ENCODE measurements at places on chromosomes 5 and 9. TPM values are rescaled to one million over a fixed set of nuclear protein-coding genes. Genes with fewer than 3 reads are reported as not detected.
A peak's percentile ranks its signal among the peaks of the same experiment; 100 is the strongest.

GRCh38 chr9:128361296-128361985, 9.7 kb upstream of the URM1 start:
- DNase-seq: no peak

DNA sequence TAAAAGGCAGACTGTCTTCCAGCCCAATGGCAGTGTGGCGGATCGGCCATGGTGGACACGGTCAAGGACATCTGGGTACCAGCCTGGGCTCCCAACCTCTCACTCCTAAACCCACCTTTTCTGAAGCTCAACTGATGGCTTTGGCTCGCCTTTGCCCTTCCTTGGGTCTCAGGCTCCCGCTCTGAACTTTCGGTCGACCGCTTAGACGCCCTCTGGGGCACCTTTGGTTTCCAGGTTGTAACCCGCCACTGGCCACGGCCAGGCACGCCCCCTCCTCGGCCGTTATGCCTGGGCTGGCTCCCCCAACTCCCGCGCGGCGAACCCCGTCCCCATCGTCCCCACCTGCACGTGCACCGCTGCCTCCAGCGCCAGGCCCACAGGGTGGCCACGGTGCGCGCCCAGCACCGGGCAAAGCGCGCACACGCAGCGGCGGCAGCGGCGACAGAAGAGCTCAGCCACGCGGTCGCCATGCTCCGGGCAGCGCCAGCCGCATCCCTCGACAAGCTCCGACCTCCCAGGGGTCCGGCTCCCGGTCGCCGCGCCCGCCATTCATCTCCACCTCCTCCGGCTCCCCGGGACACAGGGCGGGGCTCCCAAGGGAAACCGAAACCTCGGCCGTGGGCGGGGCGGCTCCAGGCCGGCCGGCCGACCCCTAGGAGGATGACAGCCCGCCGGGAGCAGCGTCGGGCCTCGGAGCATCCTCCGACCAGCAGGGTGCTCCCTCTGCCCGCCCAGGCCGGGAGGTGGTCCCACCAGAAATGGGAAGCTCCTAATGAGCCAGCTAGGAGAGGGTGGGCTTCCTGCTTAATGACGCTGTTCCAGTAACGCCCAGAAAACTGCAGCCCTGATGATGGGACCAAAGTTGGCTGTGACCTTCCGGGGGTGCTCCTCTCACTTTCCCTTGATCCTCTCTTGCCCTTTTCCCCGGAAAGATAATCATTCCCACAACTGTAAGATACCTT, at the start of gene TRIM14:
Gene TRIM14, minus strand, starts transcription at position 583 of the 962 bp plus-strand sequence. Its CDS starts 34 bp downstream, at position 549.
- peak; percentile 76 for DNase-seq

DNA sequence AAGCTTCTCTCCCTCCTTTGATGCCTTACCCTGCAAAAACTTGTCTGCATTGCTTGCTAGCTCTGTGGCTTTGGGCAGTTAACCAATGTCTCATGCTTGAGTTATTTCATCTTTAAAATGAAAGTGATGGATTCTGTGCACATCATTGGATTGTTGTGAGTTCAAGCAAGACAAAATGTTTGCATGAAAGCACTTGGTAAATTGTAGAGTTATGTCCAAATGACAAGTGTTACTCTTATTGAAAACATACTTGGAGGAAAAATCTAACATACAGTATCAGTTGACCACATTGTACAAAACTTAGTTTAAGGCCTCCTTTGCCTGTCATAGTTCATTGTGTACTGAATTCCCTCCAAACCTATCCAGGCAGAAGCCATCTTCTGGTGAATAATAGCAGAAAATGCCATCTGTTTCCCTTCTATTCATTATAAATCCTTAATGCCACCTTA, 30.0 kb downstream of the TGFBR1 start:
- DNase-seq: no peak

DNA sequence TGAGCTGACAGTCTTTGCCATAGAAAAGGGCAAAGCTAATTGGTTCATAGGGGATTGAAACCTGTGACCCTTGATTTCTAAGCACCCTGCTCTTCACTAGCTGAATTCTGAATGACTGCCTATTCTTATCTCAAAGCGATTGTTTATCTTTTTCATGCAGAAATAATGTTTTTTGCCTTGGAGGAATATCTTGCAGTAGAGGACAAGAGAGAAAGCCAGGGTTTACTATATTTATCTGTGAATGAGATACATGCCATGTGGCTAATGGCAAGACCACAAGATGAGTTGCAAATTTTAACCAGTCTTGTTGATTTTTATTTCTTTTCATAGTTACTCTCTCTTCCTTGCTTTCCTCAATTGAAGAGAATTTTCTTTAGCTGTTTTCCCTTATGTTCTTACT, 185.0 kb downstream of the CNTLN start:
- no peak for DNase-seq

DNA sequence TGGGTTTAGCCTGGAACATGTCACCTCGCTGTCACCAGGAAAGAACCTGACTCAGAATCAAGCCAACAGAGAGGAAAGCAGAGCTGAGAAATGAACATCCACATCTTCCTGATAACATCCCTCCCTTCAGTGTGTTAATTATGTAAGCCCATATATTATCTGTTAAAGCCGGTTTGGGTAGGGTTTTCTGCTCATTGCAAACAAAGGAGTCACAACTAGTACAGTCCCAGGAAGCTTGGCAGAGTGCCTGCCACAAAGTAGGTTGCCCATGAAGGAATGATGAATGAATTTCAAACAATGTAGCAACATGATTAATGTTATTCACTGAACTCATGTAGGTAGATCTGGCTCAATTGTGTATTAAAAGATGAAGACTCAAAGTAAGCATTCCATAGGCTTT, 10.4 kb upstream of the PPARGC1B start:
- DNase-seq: no peak

DNA sequence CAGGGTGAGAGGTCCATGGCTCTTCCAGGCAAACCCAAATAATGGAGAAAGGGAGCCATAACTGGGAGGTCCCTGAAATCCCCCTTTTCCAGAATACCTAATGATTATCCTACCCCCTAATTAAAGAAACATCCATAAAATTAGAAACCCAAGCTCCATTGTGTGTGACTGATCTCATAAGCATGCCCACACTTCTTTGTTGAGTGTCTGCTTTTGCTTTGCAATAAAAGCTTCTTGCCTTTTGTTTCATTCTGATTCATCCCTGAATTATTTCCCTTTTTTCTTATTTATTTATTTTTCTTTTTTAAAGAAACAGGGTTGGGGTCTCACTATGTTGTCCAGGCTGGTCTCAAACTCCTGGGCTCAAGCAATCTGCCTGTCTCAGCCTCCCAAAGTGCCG, 33.1 kb downstream of the BTF3 start:
- DNase-seq: no peak

DNA sequence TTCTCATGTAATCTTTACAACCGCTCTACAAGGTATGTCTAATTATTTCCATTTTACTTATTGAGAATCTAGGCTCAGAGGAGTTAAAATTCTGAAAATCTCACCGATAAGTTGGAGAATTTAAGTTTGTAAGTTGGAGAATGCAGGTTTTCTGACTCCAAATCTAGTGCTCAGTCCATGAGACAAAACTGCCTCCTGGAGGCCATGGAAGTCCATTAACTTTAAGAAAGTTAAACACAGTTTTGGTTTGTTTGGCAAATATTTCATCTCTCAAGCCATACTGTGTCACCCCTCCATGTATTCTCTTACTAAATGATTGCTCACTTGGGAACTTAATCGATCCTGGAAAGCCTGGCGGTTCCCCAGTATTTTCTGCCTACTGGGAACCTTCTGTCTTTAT, 52.6 kb downstream of the INIP start:
- no peak for DNase-seq

DNA sequence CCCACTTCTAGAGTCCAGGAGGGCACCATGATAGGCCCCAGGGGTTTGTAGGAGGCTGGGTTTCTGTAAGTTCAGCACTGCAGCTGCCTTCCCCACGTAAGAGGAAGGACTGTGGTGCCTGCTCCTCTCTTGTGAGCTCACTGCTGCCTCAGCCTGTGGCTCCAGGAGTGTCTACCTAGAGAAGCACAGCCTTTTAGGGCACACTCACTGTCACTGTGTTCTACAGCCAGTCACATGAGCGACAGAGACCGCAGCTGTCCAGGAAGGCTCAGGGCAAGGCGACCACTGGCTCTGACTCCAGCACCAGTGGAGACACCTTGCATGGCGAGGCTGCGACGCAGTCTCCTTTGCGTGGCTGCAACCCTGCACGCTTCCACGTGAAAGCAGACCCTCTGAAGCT, 72.8 kb downstream of the OTULIN start:
- no peak for DNase-seq

DNA sequence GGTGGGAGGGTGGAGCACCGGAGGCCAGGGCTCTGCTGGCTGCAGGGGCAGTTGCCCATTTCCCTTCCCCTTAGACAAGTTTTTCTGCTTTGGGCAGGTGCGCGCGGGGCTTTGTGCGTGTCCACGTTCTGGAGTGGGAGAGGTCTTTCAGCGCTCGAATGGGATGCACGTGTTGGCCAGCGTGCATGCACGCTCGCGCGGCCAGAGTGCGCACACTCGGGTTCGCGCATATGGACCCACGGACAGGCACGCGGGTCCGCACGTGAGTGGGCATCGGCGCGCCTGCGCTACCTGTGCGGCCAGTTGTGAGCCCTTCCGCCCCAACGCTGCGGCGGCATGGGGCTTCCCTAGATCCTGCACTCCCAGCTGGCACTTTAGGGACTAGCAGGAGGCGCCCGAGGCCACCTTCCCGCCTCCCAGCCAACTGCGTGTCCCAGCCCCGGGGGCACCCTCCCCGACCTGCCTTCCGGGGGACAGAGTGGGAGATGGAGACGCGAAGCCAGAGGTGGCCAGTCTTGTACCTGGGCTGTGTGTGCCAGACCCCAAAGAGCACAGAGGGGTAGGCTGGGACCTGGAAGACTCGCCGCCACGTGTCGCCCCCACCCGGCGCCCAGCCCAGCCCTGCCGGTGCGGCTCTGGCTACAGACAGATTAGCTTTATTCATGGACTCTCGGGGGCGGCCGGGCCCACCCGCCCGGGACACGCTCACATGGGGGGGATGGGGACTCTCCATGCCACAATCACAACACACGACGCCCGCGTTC, 9.8 kb upstream of the GPRIN1 start:
- no peak for DNase-seq

- no peak for DNase-seq
These were observed 13.5 kb downstream of the WDR5 start for GRCh38 chr9:134149380-134149779.

DNA sequence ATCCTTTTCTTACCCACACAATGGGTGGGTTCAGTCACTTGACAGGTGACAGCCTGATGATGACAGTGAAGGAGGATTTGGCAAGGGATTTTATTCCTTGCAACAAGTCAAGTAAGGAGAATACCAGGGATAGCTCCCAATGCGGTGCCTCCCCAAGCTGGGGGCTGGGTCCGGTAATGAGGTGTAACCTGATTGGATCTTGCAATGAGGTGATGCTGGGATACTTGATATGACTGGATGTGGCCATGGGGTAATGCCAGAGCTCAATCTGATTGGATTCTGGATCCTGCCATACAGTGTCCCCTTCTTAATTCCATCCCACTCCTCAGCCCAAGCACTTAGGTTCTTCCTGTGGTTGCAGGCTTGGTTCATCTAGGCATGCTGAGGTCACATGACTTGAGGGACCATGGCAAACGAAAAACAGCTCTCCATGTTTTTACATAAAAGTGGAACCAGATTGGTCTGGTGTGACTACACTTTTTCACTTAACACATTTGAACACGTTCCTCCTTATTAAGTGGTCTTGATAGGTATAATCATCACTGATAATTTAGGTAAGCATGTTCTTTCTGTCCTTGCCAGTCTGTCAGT, 181.1 kb downstream of the PDZD2 start:
- DNase-seq: no peak

DNA sequence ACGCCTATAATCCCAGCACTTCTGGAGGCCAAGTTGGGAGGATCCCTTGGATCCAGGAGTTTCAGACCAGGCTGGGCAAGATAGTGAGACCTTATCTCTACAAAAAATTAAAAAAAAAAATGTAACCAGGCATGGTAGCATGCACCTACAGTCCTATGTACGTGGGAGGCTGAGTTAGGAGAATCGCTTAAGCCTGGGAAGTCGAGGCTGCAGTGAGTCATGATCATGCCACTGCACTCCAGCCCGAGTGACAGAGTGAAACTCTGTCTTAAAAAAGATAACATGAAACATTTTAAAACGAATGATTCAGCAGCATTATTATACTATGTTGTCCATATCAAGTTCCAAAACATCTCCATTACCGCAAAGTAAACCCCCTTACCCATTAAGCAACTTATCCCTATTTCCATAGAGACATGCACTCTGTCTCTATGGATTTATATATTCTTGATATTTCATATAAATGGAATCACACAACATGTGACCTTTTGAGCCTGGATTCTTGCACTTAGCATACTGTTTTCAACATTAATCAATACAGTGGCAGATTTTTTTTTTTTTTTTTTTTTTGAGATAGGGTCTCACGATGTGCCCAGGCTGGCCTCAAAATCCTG, 56.9 kb upstream of the MTMR12 start:
- DNase-seq: no peak

- peak; percentile 61 for DNase-seq
These were observed 6.4 kb downstream of the TSPAN17 start for GRCh38 chr5:176653401-176654385.

GRCh38 chr9:115850548-115851304, 302.9 kb upstream of the PAPPA start:
- DNase-seq: no peak

DNA sequence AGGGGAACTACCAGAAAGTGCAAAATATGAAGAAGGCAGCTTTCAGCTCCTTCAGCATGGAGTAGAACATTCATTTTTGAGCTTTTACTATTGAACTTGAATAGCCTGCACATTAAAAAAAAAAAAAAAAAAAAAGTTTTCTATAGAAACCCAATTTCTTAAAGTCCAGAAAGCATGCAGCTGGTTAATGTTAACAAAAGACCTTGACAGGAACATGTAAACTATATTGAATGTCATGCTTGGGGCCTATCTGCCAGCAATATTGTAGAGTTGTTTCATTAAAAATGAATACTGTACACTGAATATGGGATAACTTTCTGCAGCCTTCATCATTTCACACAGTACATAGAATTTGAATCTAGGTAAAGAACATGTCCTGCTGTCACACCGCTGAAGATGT, 230.6 kb downstream of the NFIB start:
- no peak for DNase-seq

DNA sequence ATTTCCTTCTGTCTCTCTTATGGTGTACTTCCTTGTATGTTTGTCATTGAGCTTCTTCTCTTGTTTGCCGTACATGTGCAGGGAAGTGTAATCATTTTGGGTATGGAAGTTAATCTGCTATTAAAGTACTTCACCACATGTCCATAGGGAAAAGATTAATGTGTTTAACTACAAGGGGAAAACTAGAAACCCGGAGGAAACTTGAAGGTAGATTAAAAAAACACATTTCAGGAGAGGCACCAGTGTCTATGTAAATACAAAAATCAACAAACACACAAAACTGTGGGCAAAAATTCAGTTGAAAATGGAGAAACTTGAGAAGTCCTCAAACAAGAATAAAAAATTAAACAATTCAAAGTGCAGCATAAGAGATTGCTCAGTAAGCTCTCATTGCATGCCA, 166.4 kb downstream of the PBX3 start:
- DNase-seq: no peak

- no peak for DNase-seq
These were observed 2.7 kb downstream of the RGMB start for GRCh38 chr5:98776066-98776705.

- DNase-seq: no peak
These were observed 20.9 kb upstream of the SMC2 start for GRCh38 chr9:104073098-104073769.

KCNV2 gene
- total RNA-seq: not detected

CDH9 gene
- not detected for total RNA-seq

ACSL6 gene
- total RNA-seq: 3.5 TPM

ZNF346 gene
- total RNA-seq: 20.7 TPM

TUSC1 gene
- total RNA-seq: 0.47 TPM

PDLIM4 gene
- total RNA-seq: not detected

SLCO4C1 gene
- total RNA-seq: 0.07 TPM

ZDHHC11 gene
- total RNA-seq: 3.4 TPM

NXNL2 gene
- not detected for total RNA-seq

TLN1 gene
- total RNA-seq: 334 TPM

LCN12 gene
- 0.64 TPM for total RNA-seq

Measured in activated naive CD4-positive, alpha-beta T cell treated with anti-CD3 and anti-CD28 coated beads, Interleukin-2, amount 50 U/mL, for 72 hours (primary cell).